NK-92 treated with Interleukin-12 subunit alpha and Interleukin-12 subunit beta, amount 100 ng/mL, for 24 hours (cell line): ENCODE measurements at places on chromosomes 3 and 15.

- no peak for DNase-seq
Observed at GRCh38 chr3:160150066-160150465, 75.2 kb upstream of the C3orf80 start.

DNA sequence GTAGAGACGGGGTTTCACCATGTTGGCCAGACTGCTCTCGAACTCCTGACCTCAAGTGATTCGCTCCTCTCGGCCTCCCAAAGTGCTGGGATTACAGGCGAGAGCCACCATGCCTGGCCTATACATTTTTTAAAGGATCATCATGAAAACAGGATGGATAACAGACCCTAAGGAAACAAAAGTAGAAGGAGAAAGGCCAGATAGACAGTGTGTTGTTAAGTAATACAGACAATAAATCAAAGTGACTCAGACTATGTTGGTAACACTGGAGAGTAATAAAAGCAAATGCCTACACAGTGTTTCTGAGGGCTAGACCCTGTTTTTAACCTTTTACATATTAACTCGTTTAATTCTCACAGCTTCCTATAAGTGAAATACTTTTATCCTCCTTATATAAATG lies 133.8 kb upstream of the MCTP2 start:
- DNase-seq, result no peak

- no peak for DNase-seq
Observed at GRCh38 chr15:60574801-60575631, 96.1 kb upstream of the ICE2 start.

DNA sequence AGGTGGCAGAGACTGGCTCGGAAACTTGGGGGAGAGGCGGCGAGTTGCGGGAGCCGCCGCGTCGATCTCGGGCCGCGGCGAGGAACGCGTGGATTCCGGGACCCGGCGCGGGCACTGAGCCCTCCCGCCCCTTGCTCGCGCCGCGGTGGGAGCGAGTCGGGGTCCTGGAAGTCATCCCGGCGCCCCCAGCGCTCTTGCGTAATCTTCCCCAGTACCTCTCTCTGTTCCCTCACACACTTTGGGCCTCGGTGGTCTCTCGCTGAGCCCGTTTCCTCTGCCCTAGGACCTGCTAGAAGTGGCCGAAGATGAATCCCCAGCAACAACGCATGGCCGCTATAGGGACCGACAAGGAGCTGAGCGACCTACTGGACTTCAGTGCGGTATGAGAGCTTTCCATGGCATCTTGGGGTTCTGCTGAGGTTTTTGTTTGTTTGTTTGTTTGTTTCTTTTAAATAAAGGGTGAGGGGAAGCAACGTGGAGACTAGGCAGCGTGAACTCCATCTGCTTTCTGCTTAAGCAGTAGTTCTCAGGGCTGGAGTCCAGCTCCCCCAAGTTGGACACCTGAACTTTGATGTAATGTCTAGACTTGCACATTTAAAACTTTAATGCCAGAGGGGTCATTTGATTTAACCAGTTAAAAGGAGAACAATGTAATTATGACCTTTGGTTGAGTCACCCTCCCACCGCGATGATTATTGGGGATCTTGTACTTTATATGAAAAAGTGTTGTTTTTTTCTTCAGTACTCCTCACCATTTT lies 1.3 kb downstream of the TCF12 start:
- DNase-seq, result no peak

GRCh38 chr3:161879470-161879869 lies 382.9 kb downstream of the OTOL1 start:
- no peak for DNase-seq

GRCh38 chr3:150341891-150342290 lies 66.2 kb upstream of the TSC22D2 start:
- DNase-seq, result no peak

GRCh38 chr3:50862221-50862620 lies 187.5 kb downstream of the DOCK3 start:
- no peak for DNase-seq

- DNase-seq, result no peak
Observed at GRCh38 chr3:197354568-197355001, 56.2 kb upstream of the DLG1 start.

DNA sequence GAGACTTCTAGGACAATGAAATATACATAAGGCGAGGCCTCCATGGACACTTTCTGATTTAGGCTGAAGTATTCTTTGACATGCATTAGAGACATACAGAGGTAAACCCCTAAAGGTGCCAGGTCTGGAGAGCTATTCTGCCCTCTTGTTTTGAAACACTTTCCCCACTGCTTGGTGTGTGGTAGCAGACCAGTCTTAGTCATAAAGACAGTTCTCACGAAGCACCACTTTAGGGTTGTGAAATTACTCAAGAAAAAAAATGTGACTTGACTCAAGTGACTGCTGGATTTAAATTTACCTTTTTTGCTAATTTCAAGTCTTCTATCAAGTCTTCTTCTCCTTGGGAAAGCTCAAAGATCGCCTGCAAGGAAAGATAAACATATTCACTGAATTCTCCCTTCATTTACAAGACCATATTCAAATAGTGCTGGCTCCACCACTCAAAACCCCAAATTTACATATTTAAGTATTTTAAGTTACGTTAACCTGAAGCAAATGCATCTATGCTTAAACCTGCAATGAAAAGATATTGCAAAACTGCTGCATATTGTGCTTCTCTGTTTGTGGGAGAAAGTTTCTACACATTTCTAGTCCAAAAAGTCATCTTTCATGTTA lies 48.4 kb downstream of the ARHGEF3 start:
- peak; percentile 29 for DNase-seq

DNA sequence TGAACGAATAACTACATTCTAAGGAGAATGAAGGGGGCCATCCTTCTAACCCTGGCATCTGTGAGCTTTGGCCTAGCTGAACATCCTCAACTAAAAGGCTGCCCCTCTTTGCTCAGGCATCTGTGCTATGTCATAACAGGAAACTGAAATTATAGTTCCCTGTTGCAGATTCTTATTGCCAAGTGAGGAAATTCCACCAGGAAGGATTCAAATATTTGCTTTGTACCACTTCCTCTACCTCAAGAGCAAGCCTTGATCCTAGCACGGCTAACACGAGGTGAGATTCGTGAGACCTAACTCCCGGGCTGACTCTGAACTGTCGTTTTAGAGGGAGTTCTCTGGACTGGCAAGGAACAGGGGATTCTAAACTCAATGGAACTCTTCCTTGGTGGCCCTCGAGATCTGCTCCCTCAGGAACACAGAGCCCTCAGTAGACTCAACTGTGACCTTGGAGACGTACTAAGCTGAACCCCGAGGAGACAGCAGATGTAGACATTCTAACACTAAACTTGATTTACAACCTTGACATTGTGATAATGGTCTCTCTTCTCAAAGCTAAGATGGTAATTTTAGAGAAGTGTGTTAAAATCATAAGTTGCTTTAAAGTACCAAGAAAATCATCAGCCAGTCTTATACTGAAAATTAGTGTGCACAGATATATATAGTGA lies 4.2 kb downstream of the SPG21 start:
- DNase-seq, result no peak

GRCh38 chr3:42635111-42635510 lies 18.4 kb upstream of the ZBTB47 start:
- DNase-seq, result no peak

DNA sequence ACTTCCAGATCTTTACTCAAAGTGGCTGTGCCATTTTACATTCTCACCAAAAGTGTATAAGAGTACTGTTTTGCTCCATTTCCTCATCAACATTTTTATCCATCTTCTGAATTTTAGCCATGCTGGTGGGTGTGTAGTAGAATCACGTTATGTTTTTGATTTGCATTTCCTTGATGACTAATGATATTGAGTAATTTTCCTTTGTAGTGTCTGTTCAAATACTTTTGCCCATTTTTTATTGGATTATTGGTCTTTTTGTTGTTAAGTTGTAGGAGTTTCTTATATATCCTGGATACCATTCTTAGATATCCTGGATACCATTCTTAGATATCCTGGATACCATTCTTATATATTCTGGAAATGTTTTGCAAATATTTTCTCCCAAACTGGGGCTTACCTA lies 344.9 kb downstream of the LRRC3B start:
- DNase-seq, result no peak

DNA sequence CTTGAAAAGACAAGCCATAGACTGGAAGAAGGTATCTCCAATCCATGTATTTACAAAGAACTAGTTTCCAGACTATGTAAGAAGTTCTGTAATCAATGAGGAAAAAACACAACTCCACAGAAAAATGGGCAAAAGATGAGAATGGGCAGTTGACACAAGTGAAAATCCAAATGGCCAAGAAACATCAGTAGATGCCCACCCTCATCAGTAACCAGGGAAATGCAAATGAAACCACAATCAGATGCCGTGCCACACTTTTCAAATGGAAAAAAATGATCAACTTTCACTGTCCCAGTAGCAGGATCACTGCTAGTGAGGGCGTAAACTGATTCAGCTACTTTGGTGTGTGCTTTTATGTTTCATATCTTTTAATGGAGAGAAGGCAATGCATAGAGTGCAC lies 4.5 kb upstream of the CPEB1 start:
- no peak for DNase-seq

- no peak for DNase-seq
Observed at GRCh38 chr15:49088996-49089395, 42.8 kb upstream of the SECISBP2L start.
